ENCODE measurements at places on chromosomes 2 and 18. TPM values are rescaled to one million over a fixed set of nuclear protein-coding genes. Genes with fewer than 3 reads are reported as not detected.

CCDC102B gene
- total RNA-seq: 4.9 TPM

GRCh38 chr2:165529130-165529529 lies 59.6 kb downstream of the CSRNP3 start:
- H3K36me3 ChIP-seq: no peaks in the 10 kb centered on the region
- H3K27ac ChIP-seq: no peak overlapping the region
- H3K4me3 ChIP-seq: no peak overlapping the region
- no peak for DNase-seq
- H3K27me3 ChIP-seq: no peaks in the 10 kb centered on the region

GALNT14 gene
- 0.32 TPM for total RNA-seq

- H3K27me3 ChIP-seq: no peaks in the 10 kb centered on the region
- H3K36me3 ChIP-seq: no peaks in the 10 kb centered on the region
- H3K4me3 ChIP-seq: no peak overlapping the region
- no peak overlapping the region for H3K27ac ChIP-seq
- DNase-seq: no peak
Measured at GRCh38 chr2:16038621-16039020, 98.3 kb downstream of the MYCN start.

GRCh38 chr2:189281201-189281600 lies 101.6 kb upstream of the COL5A2 start:
- H3K27ac ChIP-seq: no peak overlapping the region
- H3K4me1 ChIP-seq: no peaks in the 10 kb centered on the region
- H3K27me3 ChIP-seq: no peaks in the 10 kb centered on the region
- DNase-seq: no peak

DNA sequence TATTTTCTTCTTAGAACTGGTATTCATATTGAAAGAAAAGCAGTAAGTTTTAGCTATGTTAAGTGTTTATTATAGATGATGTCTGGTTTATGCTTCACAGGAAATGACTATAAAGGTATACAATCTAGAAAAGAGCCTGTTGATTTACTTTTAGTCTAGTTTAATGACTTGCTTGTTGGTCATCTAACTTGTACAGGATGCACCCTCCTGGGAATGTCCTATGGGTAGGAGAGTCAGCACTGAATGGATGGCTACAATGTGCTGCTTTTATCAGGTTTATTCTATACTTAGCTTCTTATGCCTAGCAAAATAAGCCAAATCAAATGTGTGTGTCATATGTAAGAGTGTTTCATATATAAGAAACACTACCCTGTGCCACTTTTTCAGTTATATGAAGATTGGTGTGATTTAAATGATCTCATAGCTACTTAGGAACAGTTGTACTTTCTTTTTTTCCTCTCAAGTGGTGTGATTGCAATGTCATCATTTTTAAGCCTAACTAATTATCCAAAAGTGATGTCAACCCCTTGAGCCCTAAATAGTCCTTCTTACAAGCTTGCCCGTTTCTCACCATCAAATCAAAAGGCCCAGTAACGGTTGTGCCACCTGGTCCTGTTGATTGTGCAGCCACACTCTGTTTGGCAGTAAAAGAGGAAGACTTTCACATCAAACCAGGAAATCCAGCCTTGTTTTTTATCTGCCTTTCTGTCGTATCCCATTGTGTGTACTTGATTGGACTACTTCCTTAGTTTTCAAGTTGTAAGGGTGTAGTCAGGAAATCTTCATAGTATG lies 176.0 kb downstream of the DIS3L2 start:
- DNase-seq: no peak
- peaks cover 7% of the 10 kb centered on the region for H3K36me3 ChIP-seq
- no peak overlapping the region for H3K4me3 ChIP-seq
- no peak overlapping the region for H3K27ac ChIP-seq

DNA sequence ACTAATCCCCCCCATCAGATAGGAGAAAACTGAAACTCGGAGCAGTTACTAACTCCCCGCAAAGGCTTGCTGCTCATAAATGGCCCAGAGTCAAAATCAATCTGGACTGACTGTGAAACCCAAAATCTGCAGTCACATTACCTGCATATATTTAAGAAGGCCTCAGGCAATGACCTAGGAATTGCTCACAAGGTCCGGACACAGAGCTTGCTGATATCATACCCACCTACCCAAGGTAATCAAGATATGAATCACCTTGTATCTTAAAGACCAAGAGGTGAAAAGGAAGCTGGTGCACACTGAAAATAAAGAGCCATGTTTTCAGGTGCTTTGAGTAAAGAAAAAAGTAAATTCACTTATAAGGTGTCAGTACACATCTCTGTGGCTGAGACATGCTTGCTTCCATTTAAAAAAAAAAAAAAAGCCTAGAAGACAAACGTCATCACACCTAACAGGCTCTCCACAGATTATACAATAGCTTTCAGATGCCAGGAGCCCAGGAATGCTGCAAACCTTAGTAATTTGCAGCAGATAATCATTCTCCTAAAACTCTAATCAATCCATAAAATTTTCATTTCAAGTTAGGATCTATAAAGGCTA lies 195.4 kb downstream of the ZEB2 start:
- no peak for DNase-seq
- H3K27ac ChIP-seq: peak overlapping the region; percentile 4
- no peaks in the 10 kb centered on the region for H3K27me3 ChIP-seq
- H3K36me3 ChIP-seq: no peaks in the 10 kb centered on the region
- peaks cover 42% of the 10 kb centered on the region for H3K4me1 ChIP-seq
- H3K4me3 ChIP-seq: no peak overlapping the region

AQP12A gene
- total RNA-seq: not detected

TPO gene
- total RNA-seq: not detected

- DNase-seq: peak; percentile 76
- peak within 1 kb of the TSS; percentile 89 for H3K4me3 ChIP-seq
- peaks cover 40% of the 10 kb centered on the region for H3K4me1 ChIP-seq
- peak within 1 kb of the TSS; percentile 97 for H3K27ac ChIP-seq
Measured at GRCh38 chr2:207165121-207166038, at the start of gene KLF7. TSS of gene KLF7 (minus strand) at chr2:207165948. CDS start at chr2:207165568, 380 bp downstream.

- H3K36me3 ChIP-seq: no peaks in the 10 kb centered on the region
- no peaks in the 10 kb centered on the region for H3K4me1 ChIP-seq
- H3K27ac ChIP-seq: no peak overlapping the region
Measured at GRCh38 chr2:39875182-39875913, 96.3 kb upstream of the THUMPD2 start.

- H3K4me1 ChIP-seq: no peaks in the 10 kb centered on the region
- no peak for DNase-seq
- H3K27ac ChIP-seq: no peak overlapping the region
- H3K36me3 ChIP-seq: no peaks in the 10 kb centered on the region
- H3K27me3 ChIP-seq: no peaks in the 10 kb centered on the region
Measured at GRCh38 chr2:218438596-218438995, 19.7 kb downstream of the VIL1 start.

DNA sequence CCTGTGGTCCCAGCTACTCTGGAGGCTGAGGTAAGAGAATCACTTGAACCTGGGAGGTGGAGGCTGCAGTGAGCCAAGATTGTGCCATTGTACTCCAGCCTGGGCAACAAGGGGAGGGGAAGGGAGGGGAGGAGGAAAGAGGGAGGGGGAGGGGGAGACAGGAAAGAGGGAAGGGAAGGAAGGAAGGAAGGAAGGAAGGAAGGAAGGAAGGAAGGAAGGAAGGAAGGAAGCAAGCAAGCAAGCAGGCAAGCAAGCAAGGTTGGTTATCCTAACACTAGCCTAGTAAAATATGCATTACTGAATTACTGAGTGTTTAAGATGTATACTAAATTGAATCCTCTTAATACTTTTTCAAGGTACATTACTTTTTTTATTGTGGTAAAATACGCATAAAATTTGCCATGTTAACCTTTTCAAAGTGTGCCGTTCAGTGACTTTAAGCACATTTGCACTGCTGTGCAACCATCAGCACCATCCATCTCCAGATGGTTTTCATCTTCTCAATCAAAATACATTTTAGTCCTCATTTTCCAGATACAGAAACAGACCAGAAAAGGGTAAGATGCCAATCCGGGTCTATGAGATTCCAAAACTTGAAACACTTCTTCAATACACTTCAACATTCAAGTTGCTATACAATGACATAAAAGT lies 28.9 kb downstream of the NCKAP1 start:
- no peaks in the 10 kb centered on the region for H3K36me3 ChIP-seq
- DNase-seq: no peak
- no peaks in the 10 kb centered on the region for H3K27me3 ChIP-seq
- no peak overlapping the region for H3K27ac ChIP-seq
- H3K4me3 ChIP-seq: no peak overlapping the region

- DNase-seq: no peak
- H3K4me1 ChIP-seq: no peaks in the 10 kb centered on the region
- no peaks in the 10 kb centered on the region for H3K36me3 ChIP-seq
- H3K27ac ChIP-seq: no peak overlapping the region
Measured at GRCh38 chr2:46855805-46856204, 59.8 kb downstream of the MCFD2 start.

- H3K4me3 ChIP-seq: no peak overlapping the region
- DNase-seq: peak; percentile 34
- peaks cover 3% of the 10 kb centered on the region for H3K36me3 ChIP-seq
- H3K27me3 ChIP-seq: no peaks in the 10 kb centered on the region
- H3K4me1 ChIP-seq: no peaks in the 10 kb centered on the region
- H3K27ac ChIP-seq: no peak overlapping the region
Measured at GRCh38 chr18:74652392-74652988, 54.8 kb downstream of the ZNF407 start.

- peaks cover 37% of the 10 kb centered on the region for H3K4me1 ChIP-seq
- H3K27me3 ChIP-seq: no peaks in the 10 kb centered on the region
- no peak overlapping the region for H3K4me3 ChIP-seq
- H3K36me3 ChIP-seq: no peaks in the 10 kb centered on the region
- no peak overlapping the region for H3K27ac ChIP-seq
Measured at GRCh38 chr2:237900891-237901831, 41.7 kb downstream of the RAMP1 start.

- no peaks in the 10 kb centered on the region for H3K27me3 ChIP-seq
- no peaks in the 10 kb centered on the region for H3K36me3 ChIP-seq
- no peak overlapping the region for H3K4me3 ChIP-seq
Measured at GRCh38 chr2:25684577-25685473, 11.4 kb upstream of the DTNB start.

- no peaks in the 10 kb centered on the region for H3K27me3 ChIP-seq
- no peak for DNase-seq
- no peak overlapping the region for H3K27ac ChIP-seq
- H3K4me3 ChIP-seq: no peak overlapping the region
- no peaks in the 10 kb centered on the region for H3K4me1 ChIP-seq
Measured at GRCh38 chr2:108222261-108222660, 17.5 kb upstream of the SULT1C3 start.

CAVIN2 gene
- total RNA-seq: not detected

NAGK gene
- 161 TPM for total RNA-seq

DNA sequence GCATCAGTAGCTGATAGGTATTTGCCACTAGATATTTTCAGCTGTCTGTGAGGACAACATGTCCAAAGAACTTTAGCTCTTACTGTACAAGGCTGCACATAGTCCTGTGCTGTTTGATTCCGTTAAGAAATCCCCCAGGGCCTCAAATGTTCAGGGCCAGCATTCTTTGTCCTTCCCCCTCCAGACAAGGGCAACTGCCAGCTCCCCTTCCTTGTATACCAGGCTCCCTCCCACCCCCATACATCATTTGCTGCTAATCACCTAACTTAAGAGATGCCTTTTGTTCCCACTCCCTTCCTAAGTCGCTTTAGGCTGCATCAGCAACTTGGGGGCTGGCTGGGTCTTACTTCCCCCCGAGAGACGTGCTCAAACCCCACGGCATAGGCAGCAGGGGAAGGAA lies 138.7 kb downstream of the CDH20 start:
- no peak overlapping the region for H3K27ac ChIP-seq
- H3K36me3 ChIP-seq: no peaks in the 10 kb centered on the region
- H3K27me3 ChIP-seq: no peaks in the 10 kb centered on the region
- DNase-seq: no peak

MAPRE3 gene
- total RNA-seq: 3.4 TPM

PHLPP1 gene
- 7.8 TPM for total RNA-seq

DNA sequence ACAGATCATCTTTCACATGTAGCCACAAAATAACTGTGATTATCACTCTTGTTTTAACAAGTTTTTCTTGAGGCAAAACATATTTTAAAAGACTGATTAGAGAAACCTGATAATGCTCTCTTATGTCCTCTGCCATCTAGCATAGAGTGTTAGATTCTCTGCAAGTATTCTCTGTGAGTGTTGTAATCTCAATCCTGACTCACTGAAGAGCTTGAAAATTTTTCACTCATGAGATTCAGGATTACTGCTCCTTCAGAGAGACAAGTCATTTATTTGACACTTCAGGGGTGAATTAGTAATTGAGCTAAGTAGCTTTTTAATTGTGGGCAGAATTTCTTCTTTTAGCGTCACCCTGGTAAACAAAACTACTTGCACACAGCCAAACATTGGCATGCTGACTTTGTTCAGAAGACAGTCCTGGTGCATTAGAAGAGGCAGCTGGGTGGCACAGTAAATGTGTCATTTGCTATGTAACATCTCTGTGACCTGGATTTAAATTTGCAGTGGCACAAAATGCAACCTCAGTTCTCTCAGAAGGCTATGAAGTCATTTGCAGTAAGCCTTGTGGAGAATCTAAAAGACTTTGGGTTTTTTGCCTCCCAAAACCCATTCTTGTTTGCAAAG lies 172.9 kb downstream of the LRP1B start:
- no peaks in the 10 kb centered on the region for H3K4me1 ChIP-seq
- H3K36me3 ChIP-seq: no peaks in the 10 kb centered on the region
- DNase-seq: no peak
- no peak overlapping the region for H3K27ac ChIP-seq

DNA sequence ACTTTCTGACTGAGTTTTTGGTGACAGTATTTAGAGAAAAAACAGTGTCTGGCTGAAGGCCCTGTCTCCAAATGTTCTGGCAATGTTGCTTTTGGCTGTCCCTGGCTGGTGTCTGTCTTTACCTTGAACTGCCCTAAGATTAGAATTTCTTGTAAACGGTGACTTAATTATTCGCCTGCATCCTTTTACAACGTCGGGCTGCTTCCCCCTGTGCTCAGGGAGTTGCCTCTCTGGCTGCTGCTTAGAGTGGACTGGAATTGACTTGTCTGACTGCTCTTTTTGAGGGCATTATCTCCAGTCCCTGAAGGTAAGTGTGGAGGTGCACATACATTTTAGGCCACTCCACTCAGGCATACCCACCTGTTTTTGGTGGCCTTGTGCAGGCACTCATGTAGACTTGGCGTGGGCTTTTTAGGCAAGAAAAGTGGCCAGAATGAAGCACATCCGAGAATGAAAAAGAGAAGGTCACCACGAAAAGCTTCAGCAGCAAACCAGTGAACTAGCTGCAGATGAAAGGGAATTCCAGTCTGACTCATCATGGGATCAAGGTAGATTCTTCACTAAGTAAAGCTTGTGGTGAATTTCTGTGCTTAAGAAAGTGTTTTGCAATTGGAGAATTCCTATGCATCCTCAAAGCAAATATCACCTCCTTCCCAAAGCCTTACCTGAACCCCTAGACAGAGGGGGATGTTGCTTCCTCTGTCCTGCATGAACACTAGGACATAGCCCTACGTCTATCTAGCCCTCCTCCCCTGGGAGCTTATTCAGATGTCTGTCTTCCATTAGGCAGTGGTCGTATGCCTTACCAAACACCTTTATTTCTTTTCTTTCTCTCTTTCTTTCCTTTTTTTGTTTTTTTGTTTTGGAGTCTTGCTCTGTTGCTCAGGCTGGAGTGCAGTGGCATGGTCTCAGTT lies 230.3 kb upstream of the TRIB2 start:
- H3K27me3 ChIP-seq: no peaks in the 10 kb centered on the region
- H3K27ac ChIP-seq: no peak overlapping the region
- peaks cover 77% of the 10 kb centered on the region for H3K4me1 ChIP-seq
- no peak for DNase-seq
